Karpas-422 (cell line): ENCODE measurements at places on chromosomes 12 and 14.

GRCh38 chr12:74985986-74986319 lies 223.7 kb downstream of the KCNC2 start:
- DNase-seq = no peak

- no peak for DNase-seq
Observed at GRCh38 chr12:120586206-120586605, 5.0 kb upstream of the POP5 start.

DNA sequence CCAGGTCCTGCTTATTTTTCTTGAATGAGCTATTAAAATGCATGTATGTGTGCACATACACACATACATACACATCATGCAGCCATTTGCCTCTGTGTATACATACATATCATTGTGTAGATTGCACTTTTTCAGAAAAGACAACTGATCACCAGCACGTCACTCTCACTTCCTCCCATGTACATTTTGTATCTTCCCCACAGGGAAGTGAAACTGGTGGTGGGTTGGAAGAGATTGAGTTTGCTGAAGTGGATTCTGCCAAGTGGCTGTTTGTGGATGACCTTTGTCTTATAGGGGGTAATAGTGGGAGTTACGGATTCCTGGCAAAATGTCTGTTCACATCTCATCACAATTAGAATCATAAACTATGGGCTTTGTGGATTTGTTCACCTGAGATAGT lies 448.6 kb downstream of the RAD51B start:
- peak; percentile 96 for DNase-seq

DNA sequence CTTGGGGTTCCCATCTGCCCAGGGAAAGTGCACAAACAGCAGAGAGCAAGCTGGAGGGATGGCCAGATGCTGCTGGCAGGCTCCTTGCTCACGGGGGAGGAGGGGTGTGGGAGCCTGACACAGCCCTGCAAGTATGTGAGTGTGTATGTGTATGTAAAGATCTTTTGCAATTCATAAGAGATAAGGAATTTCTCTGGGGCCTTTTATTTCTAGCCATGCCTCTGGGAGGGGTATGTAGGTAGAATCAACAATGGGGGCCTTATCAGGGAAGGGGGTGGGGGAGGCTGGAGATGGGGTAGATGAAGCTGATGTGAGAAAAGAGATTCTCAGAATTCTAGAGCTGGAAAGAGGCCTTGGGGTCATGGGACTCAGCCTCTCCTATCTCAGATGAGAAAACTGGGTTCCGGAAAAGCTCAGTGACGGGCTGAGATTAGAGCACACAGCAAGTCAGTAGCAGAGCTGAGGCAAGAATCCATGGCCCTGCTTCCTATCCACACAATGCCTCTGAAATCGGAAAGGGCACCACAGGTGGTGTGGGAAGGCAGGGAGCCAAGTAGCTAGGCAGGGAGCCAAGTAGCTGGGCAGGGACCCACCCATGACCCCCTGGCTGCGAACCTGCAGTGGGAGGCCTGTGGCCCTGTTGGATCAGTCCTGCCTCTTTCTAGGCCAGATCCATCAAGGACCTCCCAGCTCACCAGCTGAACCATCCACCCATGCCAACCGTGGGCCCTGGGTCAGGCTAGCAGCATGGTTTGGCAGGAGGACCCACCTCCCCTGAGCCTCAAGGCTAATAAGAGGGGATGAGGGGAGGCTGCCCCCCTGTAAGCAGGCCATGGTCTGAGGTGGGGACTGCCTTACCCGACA lies 54.7 kb downstream of the PLEKHG3 start:
- DNase-seq = no peak

GRCh38 chr12:52313461-52313860 lies 7.7 kb downstream of the KRT83 start:
- DNase-seq = no peak

- no peak for DNase-seq
Observed at GRCh38 chr12:131607658-131608447, 103.0 kb upstream of the SFSWAP start.

DNA sequence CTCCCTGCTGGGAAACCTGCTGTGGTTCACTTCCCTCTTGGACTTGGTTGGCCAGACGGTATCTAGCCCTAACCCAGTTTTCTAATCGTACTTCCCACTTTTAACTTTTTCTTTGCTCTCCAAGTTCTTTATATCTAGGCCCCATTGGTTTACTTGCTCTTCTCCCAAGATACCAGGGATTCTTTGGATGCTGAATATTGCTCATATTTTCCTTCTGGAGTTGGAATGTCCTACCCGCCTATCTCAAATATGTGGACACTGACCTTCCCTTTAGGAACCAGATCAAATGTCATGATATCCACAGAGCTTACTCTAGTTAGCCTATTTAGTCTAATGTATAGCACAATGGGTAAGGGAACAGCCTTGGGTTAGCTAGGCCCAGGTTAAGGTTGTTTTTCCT lies 228.6 kb downstream of the DACT1 start:
- DNase-seq = no peak

GRCh38 chr12:113359133-113359938 lies 949 bp downstream of the PLBD2 start:
- peak; percentile 46 for DNase-seq

DNA sequence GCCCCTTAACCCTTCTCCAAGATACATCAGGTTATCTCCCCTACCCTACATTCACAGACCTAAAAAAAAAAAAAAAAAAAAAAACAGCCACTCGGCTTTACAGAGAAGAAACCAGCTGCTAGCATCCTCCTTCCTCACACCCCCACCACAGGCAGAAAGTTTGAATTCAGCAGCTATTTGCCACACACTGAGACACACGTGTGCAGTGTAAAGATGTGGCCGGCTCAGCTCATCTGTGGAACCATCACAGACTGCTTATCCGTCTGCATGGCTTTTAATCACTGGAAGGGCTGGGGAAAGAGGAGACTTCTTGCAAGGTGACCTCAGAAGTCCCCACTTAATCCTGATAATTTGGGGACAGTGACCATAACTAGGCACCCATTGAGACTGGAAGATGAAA lies 50.0 kb downstream of the VWF start:
- no peak for DNase-seq

- no peak for DNase-seq
Observed at GRCh38 chr14:101589486-101590015, 28.3 kb downstream of the DIO3 start.

DNA sequence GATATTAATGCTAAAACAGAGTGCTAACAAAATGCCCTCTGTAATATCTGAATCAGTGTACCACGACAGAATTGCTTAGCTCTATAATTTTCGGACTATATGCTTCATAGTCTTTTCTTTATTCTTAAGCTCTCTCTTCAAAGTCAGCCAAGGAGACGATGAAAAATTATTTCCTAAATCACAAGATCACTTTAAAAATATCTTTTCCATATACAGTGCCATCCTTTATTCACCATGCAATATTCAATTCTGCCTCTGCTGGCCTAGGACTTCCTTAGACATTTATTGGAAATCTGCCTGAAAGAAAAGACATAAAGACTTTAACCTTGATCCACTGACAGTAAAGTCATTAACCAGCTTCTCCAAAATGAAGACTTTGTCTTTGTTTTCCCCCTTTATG lies 238.9 kb upstream of the BTG1 start:
- DNase-seq = no peak

GRCh38 chr12:132449565-132450417 lies 40.2 kb upstream of the FBRSL1 start:
- no peak for DNase-seq

DNA sequence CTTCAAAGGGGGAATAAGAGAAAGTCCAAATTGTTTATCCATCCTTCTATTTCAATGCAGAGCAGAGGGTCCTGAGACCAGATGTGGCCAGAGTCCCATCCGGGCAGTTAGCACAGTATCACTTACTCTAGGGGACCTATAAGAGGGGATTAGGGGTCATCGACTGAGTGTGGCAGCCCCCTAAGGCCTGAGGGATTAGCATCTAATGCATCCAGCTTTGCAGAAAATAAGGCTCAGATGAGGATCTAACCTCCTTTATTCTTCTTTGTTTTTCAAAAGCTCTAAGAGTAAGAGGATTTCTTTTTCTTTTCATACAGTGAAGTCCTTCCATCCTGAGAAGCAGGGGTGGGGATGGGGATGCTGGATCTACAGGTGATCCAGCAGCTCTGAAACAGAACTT lies 43.5 kb downstream of the NEUROD4 start:
- DNase-seq = no peak

GRCh38 chr14:48008646-48009045 lies 333.2 kb upstream of the MDGA2 start:
- DNase-seq = no peak

GRCh38 chr12:3580094-3580749 lies 89.2 kb downstream of the PRMT8 start:
- no peak for DNase-seq

- no peak for DNase-seq
Observed at GRCh38 chr12:133204264-133204603, 22.9 kb downstream of the ZNF268 start.

DNA sequence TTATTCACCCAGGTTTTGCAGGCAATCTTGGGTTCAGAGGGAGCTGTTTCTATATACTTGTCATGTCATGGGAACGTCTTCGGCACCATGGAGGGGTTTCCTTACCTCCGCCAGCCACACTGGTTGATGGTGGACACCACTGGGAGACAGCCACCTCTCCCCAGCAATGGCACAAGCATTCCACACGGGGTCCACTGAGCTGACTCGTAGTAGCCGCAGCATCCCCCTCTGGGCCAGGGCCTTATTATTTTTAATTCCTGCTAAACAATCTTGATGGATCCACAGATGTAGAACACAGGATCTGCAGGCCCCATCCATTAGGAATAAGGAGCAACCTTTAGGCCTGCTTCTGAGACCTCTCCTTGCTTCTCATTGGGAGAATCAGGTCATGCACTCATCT lies 132.9 kb downstream of the DICER1 start:
- no peak for DNase-seq

- DNase-seq = no peak
Observed at GRCh38 chr12:96846293-96846692, 60.8 kb upstream of the NEDD1 start.

GRCh38 chr12:121634836-121635235 lies 8.5 kb downstream of the ORAI1 start:
- DNase-seq = no peak

DNA sequence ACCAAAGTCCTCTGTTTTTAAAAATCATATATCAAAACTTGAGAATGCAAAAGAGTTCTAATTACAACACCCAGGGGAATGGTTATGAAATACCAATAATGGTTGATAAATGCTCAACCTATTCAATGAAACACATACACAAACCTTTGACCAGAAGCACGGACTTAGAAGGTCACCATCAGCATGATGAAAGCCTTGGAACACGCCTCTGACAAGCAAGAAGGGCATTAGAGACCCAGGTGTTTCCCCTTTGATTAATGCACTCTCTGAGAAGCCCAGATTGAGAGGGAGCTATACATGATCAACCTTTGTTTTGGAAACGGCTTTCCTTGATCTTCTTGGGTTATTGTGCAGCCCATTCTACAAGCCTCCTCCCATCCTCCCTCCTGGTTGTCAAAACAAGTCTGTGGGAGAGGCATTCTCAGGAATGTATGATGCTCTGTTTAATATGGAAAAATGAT lies 69.0 kb downstream of the ZFP36L1 start:
- no peak for DNase-seq

DNA sequence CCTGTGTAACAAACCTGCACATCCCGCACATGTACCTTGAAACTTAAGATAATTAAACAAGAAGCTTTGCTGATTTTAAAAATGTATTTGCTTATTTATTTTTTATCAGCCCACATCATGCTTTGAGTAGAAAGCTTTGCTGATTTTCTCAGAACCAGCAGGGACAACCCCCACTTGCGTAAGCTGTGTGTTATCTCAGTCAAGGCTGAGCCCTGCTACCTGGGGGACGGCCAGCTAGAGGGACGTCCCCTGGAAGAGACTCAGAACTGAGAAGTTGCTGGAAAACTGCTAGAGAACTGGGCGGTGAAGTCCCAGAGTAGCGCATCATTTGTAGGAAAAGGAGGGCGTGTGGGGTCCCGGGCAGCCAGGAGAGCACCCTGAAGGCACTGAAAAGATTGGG lies 4.1 kb upstream of the PLEK2 start:
- DNase-seq = no peak

DNA sequence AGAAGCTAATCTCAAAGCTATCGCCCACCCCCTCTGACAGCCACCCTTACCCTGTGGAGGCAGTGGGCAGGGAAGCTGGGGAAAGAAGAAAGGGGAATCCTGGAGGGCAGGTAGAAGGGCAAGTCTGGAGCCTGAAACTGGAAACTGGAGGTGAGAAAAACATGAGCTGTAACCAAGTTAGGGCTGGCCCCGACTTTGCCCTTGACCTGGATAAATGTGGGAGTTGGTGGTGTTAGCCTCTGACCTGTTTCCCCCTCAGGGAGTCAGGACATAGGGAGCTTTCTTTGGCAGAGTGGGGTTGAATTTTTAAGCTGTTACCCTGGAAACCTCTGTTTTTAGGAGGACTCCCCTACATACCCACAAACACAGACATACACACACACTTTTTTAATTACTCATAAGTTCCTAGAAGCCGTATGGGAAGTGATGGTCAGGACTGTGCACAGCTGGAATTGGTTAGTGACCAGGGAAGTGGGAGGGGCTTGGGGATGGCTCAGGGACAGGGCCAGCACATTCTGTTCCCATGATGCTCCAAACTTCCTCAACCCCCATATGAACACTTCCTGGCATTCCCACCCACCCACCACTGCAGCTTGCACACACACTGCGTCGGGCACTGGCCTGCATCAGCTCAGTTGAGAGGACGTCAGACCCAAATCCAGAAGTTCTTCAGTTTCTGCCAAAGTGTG lies 5.0 kb upstream of the MMP19 start:
- no peak for DNase-seq

DNA sequence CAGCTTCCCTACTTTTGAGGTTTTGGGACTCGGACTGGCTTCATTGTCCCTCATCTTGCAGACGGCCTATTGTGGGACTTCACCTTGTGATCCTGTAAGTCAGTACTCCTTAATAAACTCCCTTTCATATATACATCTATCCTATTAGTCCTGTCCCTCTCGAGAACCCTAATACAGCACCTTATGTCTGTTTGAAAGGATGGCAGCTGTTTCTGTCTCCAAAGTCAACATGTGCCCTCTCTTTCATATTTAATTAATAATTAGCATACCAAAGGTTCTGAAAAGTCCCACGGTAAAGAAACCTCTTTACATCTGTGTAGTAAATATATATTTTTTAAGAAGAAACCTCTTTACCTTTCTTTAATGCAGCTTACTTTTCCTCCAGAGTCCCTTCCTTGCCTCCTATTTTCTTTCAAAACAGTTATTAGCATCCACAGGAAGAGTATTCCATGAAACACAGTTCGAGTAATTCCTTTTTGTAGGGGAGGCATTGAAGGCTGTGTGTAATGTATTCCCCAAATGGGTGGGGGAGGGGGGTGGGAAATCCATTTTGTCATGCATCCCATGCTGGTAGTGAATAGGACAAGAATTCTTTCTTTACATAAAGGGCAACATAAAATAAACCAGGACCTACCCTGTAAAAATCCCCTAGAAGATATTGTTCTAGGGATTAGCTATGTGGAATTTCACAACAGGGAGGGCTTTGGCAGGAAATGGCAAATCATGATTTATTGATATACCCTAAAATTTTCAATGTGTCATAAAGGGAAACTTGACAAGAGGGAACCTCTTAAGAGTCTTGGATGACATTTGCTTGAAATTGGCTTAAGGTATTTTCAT lies 241.5 kb downstream of the SUDS3 start:
- no peak for DNase-seq

- no peak for DNase-seq
Observed at GRCh38 chr14:40697231-40697630, 909.4 kb upstream of the LRFN5 start.

GRCh38 chr14:96268431-96269358 lies 12.7 kb downstream of the BDKRB1 start:
- DNase-seq = no peak
